ENCODE measurements at places on chromosomes 11 and 22.
A peak's percentile ranks its signal among the peaks of the same experiment; 100 is the strongest.

- no peak for DNase-seq
Measured at GRCh38 chr11:62030071-62030684, 62.7 kb upstream of the FTH1 start.

GRCh38 chr22:34763496-34763895, 302.5 kb upstream of the ISX start:
- peak; percentile 50 for DNase-seq

DNA sequence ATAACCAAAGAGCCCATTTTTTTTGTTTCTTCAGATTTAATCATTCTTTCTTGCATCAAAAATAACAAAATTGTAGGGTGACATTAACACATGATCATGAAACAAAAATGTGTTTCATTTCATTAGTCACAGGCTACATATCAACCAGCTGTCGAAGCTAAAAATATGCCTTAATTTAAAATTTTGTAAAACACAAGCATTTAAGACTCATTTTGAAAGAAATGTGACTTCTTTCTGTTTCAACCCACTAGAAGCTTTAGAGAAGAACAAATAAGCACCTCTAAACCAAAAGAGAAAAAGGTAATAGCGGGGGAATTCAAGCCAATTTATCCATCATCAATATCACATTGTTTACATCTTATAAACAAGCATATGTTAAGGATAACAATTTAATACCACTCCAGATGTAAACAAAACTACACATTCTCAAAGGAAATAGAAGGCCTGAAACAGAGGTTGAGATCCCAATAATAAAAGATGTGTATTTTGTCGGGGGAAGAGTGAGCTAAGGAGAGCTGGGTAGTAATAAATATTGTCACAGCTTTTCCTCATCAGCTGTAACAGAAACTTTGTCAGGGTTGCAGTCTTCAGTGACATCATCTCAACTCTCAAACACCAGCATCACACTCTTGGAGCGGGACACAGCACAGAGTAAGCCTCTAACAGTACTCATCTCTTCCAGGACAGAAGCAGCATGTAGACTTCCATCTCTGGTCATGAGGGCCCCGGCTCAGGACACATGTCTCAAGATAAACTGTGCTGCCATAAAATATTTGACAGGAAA, 42.0 kb downstream of the ALG9 start:
- DNase-seq: no peak

- no peak for DNase-seq
Measured at GRCh38 chr22:26066534-26066933, 102.7 kb upstream of the SEZ6L start.

GRCh38 chr11:93073026-93073425, 103.6 kb downstream of the MTNR1B start:
- DNase-seq: no peak

DNA sequence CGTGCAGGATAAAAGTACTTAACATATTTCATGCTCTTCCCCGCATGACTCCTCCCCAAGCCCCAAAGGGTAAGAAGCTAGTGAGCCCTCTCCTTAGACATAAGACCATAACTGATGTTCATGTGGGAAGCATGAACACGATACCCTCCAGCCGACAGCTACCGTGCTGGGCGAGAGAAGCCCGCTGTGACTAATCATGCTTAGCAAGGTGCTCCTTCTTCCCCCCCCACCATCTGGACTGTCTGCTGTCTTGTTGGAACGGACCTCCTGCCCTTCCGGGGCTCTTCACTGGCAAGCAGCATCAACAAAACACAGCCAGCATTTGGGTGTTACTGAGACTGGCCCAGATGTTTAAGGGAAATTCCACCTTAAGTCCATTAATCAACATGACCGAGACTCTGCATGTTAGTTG, 200.6 kb downstream of the DBX1 start:
- no peak for DNase-seq

GRCh38 chr11:19502691-19503253, 209.9 kb upstream of the NAV2 start:
- DNase-seq: no peak

DNA sequence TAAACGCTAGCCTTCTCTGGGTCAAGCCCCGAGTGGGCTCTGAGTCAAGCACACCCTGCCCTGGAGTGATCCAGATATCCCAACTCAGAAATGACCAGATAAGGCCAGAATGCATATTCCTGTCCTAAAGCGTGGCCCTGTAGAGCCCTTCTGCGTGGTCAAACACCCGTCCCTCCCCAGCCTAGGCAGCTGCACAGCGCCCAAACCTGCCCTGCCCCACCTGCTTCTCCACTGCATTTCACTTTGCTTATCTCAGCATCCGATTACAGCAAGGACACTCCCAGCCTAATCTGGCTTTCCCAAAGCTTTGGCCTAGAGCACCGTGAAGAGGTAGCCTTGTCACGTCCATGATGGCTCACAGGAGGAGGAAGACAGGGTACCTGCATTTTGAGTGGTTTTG, 11.9 kb upstream of the TMPRSS4 start:
- no peak for DNase-seq

DNA sequence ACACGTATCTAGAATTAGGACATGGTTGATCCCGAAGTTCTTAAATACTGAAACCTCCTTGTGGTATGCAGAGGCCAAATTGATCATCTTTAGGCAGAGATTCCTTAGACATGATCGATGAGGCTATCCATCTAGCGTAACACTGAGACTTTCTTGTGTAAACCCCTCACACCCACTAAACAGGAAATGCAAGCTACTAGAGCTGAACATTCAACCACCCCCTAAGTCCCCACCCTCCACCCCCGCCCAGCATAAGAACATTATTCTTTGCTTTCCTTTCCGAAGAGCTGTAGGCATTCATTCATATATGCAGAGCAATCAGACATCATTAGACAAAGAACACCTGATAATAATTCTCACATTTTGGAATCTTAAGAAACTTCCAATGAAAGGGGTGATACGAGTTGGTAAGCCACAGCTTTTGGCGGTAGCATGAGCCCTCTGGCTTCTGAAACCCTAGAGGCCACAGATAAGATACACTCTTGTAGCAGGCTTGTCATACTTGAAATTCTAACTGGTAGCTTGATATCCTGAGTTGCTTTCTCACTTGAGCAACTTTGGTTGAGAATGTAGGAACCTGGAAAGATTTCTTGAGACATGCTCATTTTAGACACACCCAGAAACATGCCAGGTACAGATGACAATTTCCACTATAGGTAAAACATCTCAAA, 42.2 kb downstream of the FLI1 start:
- DNase-seq: no peak

GRCh38 chr22:44330744-44331660, 18.3 kb upstream of the SHISAL1 start:
- DNase-seq: no peak

DNA sequence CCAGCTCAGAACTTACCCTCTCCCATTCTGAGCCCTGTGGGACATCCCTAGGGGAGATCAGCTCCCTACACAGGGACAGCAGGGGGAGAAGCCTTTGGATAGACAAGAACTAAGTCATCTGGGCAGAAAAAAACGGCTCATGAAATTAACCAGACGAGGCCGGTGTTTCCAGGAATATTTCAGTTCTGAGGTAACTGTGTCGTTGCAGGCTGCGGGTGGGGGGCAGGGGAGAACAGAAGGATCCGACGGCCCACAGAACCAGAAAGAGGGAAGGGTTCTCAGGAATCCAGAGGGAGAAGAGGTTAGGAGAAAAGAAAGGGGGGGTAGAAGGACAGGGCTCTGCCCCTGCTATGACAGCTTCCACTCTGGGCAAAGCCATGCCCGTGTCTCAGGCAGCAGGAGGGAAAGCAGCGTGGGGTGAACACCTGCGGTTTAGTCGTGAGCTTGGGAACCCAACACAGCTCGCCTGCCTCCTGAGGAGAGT, 3.6 kb downstream of the CLCF1 start:
- no peak for DNase-seq

DNA sequence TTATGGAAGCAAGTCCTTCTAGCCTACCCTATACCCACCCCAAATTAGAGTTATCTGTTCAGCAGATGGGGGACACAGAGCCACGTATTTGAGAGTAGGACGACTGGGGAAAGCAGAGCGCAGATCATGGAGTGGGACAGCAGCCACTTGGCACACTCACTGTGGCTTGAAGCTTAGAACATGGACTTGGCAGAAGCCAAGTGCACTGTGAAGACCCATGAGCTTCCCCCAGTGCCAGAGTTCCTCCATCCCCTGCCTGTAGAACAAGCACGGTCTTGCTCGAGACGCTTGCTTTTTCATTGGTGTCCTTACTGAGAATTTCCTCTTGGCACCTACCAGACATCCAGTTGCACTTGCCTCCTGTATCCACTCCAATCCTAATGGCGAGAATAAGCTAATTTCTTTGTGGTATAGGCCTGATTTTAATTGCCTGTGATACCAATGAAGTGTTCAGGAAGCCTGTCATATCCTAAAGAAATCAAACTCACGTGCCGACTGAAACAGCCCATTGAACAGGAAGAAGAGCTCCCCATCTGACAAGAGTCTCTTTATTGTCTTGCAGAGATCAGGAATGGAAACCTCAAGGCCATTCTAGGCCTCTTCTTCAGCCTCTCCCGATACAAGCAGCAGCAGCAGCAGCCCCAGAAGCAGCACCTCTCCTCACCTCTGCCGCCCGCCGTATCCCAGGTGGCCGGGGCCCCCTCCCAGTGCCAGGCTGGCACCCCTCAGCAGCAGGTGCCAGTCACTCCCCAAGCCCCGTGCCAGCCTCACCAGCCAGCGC, 166.9 kb downstream of the NAV2 start:
- no peak for DNase-seq

GRCh38 chr11:1348146-1348795, 38.8 kb upstream of the TOLLIP start:
- DNase-seq: no peak

GRCh38 chr11:131441051-131441810, 70.8 kb downstream of the NTM start:
- DNase-seq: no peak

DNA sequence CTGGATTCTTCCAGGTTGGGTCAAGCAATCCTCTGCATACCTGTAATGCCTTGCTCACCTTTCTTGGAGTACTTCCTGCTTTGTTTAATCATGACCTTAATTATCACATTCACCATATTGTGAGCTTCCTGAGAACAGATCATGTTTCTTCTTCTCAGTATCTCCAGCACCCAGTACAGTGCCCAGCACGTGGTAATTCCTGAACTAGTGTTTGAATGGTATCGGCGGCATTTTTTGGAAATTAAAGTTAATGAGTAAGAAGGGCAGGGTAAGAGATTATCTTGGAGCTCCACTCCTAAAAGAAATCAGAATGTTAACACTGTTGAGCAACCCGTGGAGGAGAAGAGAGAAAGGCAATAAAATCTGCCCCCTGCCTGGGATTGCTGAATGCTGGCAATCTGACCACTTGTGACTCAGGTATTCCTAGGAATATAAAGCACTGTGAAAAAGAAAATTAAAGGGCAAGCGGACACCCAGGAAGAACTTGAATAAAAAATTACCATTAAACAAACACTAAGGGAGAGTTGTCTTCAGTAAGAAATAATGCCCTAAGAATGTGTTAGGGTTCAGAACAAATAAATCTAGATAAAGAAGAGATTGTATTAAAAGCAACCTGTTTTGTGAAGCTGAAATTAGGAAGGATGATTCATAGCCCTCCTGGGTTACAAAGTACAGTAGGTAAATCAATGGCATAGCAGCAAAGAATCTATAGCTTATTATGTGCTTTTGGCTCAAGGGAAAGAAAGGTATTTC, 92.9 kb downstream of the PDHX start:
- DNase-seq: no peak

GRCh38 chr22:42500836-42501179, 18.8 kb downstream of the RRP7A start:
- no peak for DNase-seq

GRCh38 chr11:130122141-130122575, 37.4 kb upstream of the ST14 start:
- DNase-seq: no peak

GRCh38 chr11:114056409-114056808, 3.1 kb upstream of the ZBTB16 start:
- no peak for DNase-seq

- peak; percentile 55 for DNase-seq
Measured at GRCh38 chr11:65424205-65425104, 1.9 kb downstream of the NEAT1 start.

- peak; percentile 51 for DNase-seq
Measured at GRCh38 chr11:59767225-59767611, 12.0 kb downstream of the STX3 start.

- DNase-seq: no peak
Measured at GRCh38 chr11:107860688-107861087, 2.1 kb upstream of the SLC35F2 start.

- no peak for DNase-seq
Measured at GRCh38 chr11:44870181-44870580, 80.5 kb downstream of the TP53I11 start.

DNA sequence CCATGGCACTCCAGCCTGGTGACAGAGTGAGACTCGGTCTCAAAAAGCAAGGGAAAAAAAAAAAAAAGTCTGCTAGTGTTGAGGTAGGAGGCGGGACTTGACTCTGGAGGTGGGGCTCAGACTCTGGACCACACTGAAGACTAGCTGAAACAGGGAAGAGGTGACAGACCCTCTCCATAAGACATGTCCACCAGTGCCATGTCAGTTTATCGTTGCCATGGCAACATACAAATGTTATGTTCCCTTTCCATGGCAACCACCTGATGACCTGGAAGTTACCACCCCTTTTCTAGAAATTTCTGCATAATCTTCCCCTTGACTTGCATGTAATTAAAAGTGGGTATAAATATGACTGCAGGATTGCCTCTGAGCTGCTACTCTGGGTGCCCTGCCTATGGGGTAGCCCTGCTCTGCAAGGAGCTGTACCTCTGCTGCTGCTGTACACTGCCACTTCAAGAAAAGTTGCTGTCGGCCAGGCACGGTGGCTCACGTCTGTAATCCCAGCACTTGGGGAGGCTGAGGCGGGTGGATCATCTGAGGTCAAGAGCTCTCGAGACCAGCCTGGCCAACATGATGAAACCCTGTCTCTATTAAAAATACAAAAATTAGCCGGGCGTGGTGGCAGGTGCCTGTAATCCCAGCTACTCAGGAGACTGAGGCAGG, 55.1 kb downstream of the KIAA1671 start:
- no peak for DNase-seq

- DNase-seq: peak; percentile 84
Measured at GRCh38 chr11:76236092-76236999, 30.0 kb upstream of the WNT11 start.

DNA sequence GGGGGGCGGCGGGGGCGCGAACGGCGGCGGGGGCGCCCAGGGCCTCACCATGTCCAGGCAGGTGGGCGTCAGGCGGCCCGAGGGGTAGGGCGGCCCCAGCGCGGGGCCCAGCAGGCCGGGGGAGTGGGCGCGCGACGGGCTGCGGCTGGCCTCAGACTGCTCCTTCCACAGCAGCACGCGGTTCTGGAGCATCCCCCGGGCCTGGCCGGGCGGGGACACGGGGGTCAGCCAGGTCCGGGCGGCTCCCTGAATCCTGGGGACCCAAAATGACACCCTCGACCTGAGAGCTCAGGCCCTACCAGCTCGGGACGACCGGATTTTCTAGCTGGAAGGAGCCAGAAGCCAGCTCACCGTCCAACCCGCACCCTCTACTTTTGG, 5.5 kb upstream of the SLC16A8 start:
- DNase-seq: no peak

GRCh38 chr11:75239531-75240290, 863 bp upstream of the TPBGL start:
- DNase-seq: no peak

- DNase-seq: no peak
Measured at GRCh38 chr11:60810569-60810968, 25.4 kb downstream of the MS4A10 start.

GRCh38 chr11:110728883-110729282, 16.6 kb upstream of the ARHGAP20 start:
- no peak for DNase-seq

Data from KG1 (cell line).